ENCODE measurements at places on chromosomes 1 and 21. TPM values are rescaled to one million over a fixed set of nuclear protein-coding genes. Genes with fewer than 3 reads are reported as not detected.

Gene MIXL1
- not detected for total RNA-seq

Gene HES2
- total RNA-seq, result 4.3 TPM

Gene JUN
- total RNA-seq, result 728 TPM

Gene HLX
- total RNA-seq, result not detected

Gene TSPAN2
- total RNA-seq, result under 0.01 TPM

Gene WNT4
- total RNA-seq, result not detected

Gene DNAJC16
- total RNA-seq, result 17.7 TPM

Gene RIMKLA
- under 0.01 TPM for total RNA-seq

Gene SLC27A3
- total RNA-seq, result 24.5 TPM

Gene FAM151A
- total RNA-seq, result not detected

Gene CFHR4
- not detected for total RNA-seq

Measured in placental epithelial cell (primary cell).